CD4-positive, alpha-beta T cell treated with Interleukin-17A for 1 hour (primary cell): ENCODE measurements at places on chromosomes 3 and 15.

GRCh38 chr3:44842376-44842775 lies 19.3 kb upstream of the TMEM42 start:
- no peak for DNase-seq

DNA sequence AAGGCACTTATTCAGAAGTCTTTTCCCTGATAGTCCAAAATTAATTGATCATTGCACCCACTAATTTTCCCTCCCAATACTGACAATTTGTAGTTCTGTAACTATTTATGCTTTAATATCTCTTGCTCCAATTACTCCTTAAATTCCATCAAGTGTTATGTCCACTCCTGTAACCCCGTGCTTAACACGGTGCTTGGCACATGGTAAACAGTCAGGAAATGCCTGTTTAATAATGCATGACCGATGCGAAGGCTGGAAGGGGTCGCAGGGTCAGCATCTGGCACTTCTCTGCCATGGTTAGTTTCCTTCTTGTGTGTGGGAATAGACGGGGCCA lies 553 bp upstream of the SEC22A start:
- DNase-seq = no peak

DNA sequence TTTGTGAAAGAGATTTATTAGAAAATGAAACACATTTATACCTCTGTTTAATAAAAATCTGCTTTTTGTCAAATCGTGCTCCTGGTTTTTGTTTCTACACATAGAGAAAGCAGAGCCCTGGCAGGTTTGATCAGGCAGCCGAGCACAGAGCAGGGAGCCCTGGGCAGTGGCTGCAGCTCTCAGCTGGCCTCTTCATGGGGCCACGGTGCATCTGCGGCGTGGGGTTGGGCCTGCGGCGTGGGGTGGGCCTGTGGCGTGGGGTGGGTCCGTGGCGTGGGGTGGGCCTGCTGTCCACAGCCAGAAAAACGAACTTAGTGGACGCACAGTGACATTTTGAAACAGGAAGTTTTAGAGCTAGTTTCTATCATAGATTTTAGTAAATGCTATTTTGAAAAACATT lies 10.6 kb downstream of the GOLGA6L2 start:
- DNase-seq = no peak

DNA sequence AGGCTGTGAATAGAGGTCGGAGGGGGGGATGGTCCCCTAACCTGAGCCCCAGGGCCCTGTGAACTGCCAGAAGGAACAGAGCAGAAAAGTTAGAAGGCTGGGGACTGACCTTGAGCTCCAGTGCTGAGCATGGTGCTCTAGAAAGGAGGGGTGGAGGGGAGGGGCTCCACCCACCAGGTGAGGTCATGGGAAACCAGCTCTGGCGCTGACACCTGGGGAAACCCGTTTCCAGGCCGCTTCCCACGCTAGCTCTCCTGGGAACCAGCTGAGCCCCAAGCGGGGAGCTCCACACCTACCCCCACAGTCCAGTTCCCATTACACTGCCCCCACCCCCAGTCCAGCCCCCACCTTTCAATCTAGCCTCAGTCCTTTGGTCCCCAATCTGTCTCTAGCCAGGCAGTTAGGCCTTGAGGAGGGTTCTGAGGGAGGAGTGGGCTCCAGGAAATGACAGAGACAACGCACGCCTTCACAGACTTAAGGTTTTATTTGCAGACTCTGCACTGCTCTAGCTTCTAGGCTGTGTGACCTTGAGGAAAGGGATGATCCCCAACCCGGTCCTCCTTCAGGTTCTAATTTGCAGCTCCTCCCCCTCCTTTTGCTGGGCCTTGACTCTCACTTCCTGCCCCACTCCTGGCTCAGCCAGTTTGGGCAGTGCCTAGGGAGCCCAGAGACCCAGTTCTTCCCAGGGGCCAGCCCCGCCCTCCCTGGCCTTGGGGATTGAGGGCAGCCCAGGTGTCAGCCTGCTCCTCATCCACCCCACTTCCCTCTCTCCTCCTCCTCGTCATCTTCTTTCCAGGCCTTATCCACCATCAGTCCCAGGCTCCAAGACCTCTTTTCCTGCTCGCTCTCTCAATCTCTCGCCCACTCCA lies 2.1 kb downstream of the RHOV start:
- no peak for DNase-seq

DNA sequence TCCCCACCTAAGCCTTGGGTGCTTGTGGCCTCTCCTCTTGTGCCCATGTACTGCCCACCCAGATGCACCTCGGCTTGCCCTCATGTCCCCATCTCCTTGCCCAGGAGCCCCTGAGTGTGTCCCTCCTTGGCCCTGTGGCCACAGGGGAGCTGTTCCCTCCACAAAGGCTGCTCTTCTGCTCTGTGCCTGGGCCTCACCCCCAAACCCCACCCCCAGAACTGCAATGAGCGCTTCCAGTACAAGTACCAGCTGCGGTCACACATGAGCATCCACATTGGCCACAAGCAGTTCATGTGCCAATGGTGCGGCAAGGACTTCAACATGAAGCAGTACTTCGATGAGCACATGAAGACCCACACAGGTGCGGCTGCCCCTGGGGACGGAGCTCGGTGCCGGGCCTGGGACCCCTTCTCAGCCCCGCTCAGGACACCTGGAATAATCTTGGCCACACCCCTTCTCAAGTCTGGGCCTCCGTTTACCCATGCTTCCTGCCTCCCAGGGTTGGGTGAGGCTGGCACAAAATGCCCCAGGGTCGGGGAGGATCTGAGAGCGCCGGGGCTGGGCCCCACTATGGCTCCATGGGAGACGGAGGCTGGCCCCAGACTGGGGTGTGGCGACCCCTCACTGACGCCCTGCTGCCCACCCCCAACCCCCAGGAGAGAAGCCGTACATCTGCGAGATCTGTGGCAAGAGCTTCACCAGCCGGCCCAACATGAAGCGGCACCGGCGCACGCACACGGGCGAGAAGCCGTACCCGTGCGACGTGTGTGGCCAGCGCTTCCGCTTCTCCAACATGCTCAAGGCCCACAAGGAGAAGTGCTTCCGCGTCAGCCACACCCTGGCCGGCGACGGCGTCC lies 10.3 kb downstream of the ZBTB47 start:
- DNase-seq = no peak

GRCh38 chr3:171058058-171058457 lies 31.5 kb upstream of the SLC2A2 start:
- DNase-seq = no peak
